Activated T-cell treated with anti-CD3 and anti-CD28 coated beads, Interleukin-2, amount 50 U/mL, for 48 hours (primary cell): ENCODE measurements at places on chromosomes 1 and 21.

DNA sequence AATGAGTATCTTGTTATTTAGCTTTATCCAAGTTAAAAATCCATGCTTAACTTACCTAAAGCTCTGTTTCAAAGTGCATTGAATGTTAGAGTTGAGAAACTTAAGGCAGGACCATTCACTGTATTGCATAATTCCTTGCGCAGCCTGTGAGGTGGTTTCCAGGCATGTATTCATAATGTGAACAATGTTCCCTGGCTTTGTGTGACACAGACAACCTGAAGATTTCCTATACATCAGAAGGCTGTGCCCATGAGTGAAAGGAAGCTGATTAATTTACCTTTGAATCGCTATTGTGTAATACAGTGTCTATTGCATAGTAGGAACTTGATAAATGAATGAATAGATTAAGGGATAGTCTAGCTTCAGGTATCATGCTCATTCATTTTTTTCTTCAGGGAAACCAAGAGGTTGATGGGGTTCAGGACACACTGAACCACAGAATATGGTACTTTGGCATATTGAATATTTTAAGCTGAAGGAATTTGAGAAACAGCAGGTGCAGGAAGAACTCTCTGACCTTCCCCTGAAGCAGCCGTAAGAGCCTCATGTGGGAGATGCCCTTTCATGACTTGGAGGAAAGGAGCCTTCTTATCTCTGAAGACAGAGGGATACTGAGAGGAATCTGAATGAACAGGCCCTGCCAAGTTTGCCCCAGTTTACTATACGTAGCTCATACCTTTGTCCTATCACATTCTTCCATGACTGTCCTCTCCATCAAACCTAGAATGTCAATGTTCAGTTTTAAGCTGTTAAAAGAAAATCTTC, 88.6 kb upstream of the GNG12 start:
- no peak for DNase-seq

GRCh38 chr1:245591346-245592188, 436.8 kb downstream of the KIF26B start:
- DNase-seq = no peak

GRCh38 chr21:25750085-25750484, 15.3 kb downstream of the GABPA start:
- no peak for DNase-seq

DNA sequence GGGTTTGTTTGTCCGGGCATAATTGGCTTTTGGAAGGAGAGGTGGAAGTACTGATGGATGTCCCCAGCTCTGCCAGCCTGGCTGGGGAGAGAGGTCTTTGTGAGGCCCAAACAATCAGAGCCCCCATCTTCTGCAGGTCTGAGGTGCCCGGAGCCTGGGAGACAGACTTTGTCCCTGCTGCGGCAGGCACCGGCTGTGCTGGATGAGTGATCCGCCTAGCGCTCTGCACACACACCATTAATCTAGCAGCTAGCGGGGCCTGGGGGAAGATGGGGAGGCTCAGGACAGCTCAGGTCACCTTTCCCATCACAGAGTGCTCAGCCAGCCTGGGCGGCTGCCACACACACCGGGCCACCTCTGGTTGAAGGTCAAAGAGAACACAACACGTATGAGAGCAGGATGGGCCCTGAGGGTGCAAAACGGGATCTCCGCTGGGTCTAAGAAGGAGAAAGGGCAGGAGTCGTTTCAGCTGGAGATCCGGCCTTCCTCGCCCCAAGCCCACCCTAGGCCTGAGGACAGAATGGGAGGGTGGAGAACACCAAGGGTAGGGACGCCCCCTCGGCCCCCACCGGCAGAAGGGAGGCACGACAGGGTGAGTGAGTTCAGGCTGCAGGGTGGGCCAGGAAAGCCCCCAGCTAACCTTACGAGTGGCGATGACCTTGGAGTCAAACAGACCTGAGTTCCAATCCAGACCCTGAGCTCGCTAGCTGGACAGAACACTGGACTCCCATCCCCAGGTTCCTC, 341.8 kb downstream of the NPHP4 start:
- peak; percentile 5 for DNase-seq

DNA sequence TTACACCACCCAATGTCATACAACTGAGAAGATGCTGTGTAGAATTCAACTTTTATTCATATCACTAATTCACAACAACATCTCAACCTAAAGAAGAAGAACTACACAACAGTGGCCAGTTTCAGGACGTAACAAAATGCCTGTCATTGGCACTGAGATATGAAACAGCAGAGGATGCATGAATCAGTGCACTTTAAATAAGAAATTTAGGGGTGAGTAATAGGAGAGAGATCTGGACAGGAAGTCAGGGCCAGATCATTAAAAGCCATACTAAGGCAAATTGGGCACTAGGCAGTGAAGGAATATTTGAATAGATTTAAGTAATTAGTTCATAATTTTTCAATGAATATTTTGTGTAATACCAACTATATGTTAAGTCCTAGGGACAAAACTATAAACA, 510.5 kb downstream of the PLPP3 start:
- no peak for DNase-seq

DNA sequence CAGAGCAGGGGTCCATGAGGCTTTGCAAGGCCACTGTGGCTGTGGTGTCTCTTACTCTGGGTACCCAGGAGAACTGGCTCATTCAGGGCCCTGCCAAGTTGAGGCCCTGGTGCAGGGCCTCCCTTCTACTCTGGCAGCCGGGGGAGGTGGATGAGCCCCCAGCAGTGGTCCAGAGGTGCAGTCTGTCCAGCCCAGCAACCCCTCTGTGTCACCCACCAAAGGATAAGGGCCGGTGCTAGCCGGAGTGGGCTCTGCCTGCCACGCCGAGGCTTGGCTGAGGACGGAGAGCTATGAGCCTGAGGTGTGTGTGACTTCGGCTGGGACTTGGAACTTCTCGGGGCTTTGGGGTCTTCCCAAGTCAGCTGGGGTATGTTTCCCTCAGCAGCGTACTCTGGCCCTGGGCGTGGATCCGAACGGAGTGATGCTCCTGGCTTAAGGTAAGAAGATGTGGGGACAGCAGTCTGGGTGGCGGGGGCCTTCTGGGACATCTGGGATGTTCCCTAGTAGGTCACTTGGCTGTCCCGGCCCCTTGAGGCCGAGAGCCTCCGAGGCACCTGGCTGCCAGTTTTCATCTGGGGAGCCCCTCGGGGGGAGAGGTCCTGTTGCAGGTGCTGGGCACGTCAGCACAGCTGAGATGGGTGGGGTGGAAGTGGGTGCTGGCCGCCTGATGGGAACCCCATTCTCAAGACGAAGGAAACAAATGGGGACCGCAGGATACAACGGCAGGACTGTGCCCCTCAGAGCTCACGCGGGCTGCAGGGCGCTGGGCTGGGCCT, 25.9 kb downstream of the RUNX3 start:
- DNase-seq = peak; percentile 21

- no peak for DNase-seq
These were observed 40.5 kb downstream of the AMY1C start for GRCh38 chr1:103790172-103790571.

GRCh38 chr1:90671251-90671650, 45.9 kb downstream of the BARHL2 start:
- DNase-seq = no peak
